ENCODE measurements at places on chromosomes 16 and 17. TPM values are rescaled to one million over a fixed set of nuclear protein-coding genes. Genes with fewer than 3 reads are reported as not detected.

- DNase-seq = no peak
These were observed 680.7 kb downstream of the MAF start for GRCh38 chr16:78919852-78920251.

DNA sequence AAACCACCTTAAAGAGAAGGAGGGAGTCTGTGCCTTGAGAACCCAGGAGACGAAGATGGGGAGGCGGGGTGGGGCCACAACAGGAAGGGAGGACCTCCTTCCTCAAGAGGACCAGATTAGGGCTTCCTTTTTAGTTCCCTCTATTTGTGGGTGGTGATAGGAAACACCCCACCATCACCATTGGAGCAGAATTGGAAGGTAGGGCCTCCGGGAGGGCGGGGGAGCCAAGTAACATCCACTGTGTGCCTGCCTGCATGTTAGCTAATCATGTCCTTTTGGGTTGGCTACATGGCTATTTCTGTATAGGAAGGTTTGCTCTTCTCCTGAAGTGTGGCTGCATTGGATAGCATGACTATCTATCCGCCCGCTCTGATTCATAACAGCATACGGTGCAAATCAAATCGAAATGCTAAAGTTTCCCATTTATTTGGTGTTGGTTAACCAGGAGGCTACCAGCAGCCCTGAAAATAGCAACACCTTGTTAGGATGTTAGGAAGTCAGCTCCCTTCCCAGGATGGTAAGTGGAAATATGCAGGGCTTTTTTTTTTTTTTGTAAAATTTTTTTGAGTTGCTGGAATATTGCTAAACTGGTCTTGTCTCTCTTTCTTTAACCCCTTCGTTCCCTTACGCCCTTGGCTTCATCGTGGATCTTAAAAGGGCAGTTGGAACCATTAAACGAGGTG is 4.2 kb downstream of the SYT17 start:
- no peak for DNase-seq

DNA sequence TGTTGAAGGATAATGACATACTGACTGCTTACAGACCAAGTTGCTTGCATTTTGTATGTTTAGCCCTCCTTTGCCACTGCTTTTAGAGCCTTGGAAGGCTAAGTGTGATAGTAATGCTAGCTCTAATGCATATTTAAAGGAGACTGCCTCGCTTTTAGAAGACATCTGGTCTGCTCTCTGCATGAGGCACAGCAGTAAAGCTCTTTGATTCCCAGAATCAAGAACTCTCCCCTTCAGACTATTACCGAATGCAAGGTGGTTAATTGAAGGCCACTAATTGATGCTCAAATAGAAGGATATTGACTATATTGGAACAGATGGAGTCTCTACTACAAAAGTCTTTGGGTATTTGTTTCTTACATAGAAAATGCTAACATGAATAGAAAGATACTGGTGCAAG is 19.1 kb downstream of the CAPNS2 start:
- DNase-seq = no peak

Gene P2RX5
- not detected for total RNA-seq

GRCh38 chr16:89034573-89034961 is 57.6 kb upstream of the CBFA2T3 start:
- DNase-seq = no peak

DNA sequence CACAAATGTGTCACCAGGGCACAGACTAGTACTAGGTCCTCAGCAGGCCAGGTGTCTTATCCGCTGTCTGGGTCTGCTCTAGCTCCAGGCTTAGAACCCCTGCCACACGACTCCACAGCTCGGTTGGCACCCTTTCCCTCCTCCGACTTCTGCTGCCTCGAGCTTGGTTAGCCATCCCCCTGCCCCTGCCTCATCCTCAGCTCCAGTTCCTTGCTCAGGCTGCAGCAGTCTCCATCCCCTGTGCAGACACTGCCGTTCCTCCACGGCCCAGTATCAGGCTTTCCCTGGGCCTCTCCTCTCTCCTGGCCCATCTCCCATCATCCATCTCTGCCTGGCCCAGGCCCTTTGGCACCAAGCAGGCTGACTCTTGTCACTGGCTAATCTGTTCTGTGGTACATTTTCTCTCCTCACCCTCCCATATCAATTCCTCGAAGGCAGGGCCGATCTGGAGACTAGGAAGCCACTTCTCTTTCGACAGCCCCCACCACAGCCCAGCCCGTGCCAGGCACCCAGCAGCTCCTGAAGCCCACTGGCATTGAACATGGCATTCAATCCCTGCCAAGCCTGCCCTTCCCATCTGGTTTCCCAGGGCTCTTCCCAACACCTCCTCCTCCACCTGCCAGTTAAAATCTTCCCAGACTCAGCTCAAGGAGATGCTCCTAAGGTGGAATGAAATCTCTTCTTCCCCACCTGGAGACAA is 1.4 kb upstream of the GRN start:
- no peak for DNase-seq

- no peak for DNase-seq
These were observed 23.1 kb upstream of the SLC35B1 start for GRCh38 chr17:49730785-49731434.

- DNase-seq = no peak
These were observed 3.2 kb downstream of the TRPV3 start for GRCh38 chr17:3554440-3554839.

Gene CTRB1
- not detected for total RNA-seq

DNA sequence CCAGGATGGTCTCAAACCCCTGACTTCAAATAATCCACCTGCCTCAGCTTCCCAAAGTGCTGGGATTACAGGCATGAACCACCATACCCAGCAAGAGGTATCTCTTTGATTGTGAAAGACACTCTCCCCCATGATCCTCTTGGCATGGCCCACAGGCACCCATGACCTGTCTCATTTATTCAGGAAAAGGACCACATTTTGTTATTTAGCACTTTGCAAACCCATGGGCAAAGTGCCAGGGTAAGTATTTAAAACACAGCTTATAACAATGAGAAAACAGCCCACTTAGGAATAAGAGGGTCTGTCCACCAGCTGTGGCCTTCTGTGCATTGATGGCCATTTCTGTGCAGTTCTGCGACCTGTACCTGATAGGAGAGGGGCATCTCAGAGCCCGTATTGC is 12.8 kb upstream of the AKTIP start:
- DNase-seq = no peak

Gene FCSK
- 32.7 TPM for total RNA-seq

Gene KRTAP9-8
- total RNA-seq = not detected

DNA sequence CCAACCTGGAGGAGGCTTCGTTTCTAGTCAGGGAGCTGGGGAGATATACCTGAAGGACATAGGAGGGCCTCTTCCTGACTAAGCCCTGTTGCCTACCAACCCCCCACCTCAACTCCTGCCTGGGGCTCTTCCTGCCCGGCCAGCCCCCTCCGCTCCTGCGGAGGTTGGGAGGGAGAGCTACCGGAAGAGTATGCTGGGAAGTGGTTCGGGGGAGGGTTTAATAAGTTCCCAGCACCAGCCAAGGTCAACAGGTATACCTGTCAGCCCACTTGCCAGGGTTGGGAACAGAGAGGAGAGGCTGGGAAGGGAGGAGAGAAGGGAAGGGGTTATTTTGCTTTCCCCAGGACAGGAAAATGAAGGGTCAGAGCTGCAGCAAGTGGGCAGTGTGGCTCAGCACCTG is 4.7 kb downstream of the PPP1R1B start:
- no peak for DNase-seq

DNA sequence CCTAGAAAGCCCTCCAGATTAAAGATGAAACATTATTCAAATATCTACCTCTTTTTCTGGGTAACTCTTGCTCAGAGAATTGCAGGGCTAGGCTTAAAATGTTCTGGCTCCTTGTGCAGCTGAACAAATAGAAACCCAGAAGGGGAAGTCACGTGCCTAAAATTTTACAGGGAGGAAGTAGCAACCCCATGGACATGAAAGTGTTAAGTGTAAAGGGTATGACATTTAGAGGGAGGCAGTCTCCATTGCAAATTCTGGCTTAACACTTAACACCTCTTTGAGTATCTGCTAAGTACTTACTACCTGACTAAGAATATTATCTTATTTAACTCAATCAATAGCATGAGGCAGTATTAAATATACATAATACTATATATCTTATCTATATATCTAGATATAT is 376.1 kb upstream of the ERCC4 start:
- DNase-seq = no peak

Gene PIRT
- not detected for total RNA-seq

DNA sequence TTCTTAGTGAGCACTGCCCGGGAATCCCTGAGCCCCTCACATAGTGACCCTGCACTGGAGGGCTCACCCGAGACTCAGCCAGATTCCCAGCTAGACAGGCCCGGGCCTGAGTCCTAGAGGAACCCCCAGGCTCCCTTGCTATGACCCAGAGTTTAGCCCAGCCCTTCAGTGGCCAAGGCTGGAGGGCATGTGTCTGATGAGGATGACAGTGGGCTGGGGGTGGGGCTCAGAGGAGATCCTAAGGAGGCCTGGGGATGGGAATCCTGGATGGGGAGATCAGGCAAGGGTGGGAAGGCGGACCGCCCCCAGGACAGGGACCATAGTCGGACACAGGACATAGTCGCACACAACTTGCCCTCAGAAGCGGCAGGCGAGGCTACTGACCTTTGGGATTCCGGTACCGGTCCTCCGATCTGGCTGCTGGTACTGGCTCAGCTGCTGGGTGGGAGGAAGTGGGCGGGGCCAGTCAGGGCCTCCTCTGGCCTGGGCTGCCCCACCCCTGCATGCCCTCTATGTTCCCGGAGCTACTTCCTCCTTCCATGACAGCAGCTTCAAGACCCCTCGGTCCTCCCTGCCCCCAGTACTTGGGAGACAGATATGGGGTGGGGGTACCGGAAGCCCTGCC is 1.1 kb downstream of the CD79B start:
- no peak for DNase-seq

DNA sequence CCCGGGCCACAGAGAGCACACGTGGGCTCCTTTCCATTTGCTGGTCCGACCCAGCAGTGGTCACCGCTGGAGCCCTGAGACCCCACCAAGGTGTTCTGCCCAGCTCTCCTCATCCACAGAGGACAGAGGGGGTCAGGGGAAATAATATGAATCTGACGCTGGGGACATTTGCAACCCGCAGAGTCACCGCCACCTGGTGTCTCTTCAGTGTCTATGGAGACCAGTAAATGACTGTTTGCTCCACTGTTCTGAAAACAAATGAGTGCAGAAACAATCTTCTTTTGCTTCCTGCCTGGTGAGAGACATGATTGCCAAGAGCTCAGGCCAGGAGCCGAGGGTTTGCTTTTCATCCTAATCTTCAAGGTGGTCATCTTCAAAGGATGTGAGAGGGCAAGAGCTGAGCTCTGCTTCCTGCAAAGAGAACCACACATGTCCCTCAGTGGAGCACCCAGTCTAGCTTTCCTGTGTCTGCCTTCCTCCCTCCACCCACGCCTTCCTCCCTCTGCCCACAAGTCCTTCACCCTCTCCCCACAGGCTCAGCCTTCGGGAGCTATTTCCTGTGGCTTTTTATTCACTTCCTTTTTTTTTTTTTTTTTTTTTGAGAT is 14.7 kb upstream of the KLHDC4 start:
- no peak for DNase-seq

GRCh38 chr17:68627956-68628575 is 26.9 kb upstream of the FAM20A start:
- no peak for DNase-seq

DNA sequence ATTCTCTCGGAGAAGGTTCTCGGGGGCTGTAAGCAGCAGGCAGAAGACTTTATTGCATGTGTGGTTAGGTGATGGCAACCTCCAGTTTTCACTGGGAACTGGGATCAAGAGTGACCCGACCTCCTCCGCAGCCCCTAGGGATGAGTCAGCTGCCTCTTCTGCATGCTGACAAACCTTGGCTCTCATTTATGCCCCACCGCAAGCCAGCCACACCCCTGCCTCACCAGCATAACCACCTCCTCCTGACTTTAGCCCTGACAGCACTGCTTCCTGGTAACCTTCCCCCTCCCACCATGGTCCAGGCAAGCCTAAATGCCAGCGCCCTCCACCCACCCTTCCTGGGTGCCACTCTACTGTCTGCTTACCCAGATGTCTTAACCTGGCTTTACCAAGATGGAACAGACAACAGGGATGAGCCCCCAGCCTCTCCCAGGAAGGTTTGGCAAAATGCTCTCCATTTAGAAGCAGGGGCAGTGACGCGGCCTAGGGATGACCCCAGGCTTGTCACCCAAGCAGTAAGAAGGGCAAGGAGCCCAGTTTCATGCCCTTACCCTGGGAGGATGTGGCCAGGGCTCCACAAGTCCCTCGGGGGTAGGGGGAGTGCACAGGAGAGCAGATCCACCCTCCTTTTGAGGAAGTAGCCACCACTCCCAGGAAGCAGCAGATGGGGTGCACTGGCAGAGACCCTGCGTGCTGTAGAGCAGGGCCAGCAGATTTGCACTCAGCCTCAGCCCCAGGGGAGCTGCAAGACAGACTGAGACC is 73.5 kb downstream of the GOSR1 start:
- no peak for DNase-seq

DNA sequence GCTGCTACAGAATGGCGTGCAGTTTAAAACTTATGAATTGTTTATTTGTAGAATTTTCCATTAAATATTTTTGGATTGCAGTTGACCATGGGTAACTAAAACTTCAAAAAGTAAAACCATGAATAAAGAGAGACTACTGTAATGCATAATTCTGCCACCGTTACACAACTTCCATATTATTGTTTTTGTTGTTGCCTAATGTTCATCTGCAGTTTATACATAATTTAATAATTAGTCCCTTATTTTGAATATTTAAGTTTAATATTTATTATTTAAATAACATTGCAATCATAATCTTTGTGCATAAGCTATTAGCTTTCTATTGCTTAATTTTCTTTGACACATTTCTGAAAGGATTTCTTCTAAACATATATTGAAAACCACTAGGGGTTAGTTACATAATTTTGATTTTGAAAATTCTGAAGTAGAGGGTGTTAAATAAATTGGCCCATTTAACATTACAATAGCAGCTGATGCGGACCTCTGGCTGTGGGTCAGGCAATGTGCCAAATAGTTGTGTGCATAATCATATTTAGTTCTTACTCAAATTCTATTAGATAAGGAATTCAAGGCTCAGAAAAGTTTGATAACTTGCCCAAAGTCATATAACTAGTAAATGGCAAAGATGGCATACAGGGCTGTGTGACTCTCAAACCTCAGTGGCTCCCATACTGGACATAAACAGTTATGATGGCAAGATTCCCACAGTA is 31.1 kb downstream of the PPM1E start:
- DNase-seq = no peak

- no peak for DNase-seq
These were observed 204.7 kb upstream of the CIBAR2 start for GRCh38 chr16:85316944-85317343.

Gene HS3ST4
- not detected for total RNA-seq

DNA sequence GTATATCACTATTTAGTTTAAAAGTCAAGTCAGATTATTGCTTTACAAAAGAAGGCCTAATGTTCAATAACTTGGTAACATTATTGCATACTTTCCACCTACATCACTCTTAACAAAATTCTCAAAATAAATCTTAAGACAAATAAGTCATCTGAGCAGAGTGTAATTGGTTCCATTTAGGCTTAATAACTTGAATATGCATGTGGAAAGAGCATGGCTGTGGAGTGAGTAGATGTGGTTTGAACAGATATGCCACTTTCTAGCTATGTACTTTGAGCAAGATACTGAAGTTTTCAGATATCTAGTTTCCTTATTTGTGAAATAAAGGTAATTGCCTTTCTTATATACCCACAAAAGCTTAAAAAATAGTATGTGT is 6.7 kb upstream of the EVI2A start:
- no peak for DNase-seq

Gene RHBDL1
- 0.68 TPM for total RNA-seq

Gene COPRS
- 154 TPM for total RNA-seq

GRCh38 chr16:57508035-57508425 is 21.7 kb upstream of the DOK4 start:
- DNase-seq = no peak

Gene ATAD5
- total RNA-seq = 7.7 TPM
